ENCODE measurements at places on chromosomes 1 and 21.

DNA sequence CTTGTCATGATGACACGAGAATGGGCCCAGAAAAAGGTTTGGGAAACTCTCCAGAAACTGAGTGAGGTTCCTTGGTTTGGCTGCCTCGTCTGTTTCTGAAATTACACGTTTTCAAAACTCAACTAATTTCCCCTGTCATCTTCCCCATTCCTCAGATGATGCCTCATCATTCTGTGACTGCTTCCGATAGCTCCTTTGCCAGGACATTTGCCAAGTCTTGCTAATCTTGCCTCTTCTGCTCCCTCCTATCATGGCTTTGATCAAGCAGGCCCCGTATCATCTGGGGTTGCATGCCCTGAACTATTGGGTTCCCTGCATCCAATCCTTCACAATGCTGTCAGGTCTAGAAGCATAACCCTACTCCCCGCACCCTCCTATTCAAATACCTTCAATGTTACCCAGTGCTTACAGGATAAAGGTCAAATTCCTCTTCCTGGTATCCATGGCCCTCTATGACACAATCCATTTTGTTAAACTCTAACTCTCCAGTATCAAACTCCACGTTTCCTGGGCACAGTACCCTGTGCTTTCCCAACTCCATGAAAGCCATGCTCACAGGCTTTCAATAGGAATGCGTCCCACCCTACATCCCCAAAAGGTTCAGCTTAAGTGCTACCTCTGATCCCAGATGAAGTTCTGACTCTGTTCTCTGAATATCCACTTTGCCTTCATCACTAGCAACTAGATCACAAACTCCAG is 22.2 kb upstream of the TMEM200B start:
- peak; percentile 82 for DNase-seq

GRCh38 chr1:86016076-86016759 is 140.4 kb downstream of the COL24A1 start:
- no peak for DNase-seq

- DNase-seq: no peak
Measured at GRCh38 chr1:21503706-21504377, 5.4 kb upstream of the ALPL start.

DNA sequence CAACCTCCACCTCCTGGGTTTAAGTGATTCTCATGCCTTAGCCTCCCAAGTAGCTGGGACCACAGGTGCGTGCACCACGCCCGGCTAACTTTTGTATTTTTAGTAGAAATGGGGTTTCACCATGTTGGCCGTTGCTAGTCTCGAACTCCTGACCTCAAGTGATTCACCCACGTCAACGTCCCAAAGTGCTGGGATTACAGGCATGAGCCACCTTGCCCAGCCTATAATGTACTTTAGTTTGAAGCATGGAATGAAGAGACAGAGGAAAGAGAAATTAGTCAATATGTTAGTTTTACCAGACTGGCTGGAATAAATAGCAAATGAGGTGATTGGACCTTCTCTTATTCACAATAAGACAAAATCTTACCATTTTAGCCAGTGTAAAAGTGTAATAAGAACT is 89.0 kb downstream of the GTF2B start:
- no peak for DNase-seq

DNA sequence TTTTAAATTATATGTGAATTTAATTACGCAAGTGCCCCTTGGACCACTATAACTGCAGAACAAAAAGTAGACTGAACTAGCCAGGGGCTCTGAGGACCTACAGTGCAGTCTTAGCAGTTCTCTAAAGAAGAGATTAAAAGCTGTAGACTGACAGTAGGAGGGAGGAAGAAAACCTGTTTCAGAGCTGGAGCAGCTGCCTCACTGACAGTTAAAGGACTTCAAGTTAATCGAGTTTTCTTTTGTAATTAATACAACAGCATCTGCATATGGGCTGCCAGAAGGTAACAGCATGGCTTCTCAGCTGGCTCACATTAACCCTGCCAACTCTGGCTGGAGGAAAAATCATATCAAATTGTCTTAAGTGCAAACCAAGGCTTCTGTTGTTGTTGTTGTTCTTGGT is 19.9 kb downstream of the DSTYK start:
- no peak for DNase-seq

DNA sequence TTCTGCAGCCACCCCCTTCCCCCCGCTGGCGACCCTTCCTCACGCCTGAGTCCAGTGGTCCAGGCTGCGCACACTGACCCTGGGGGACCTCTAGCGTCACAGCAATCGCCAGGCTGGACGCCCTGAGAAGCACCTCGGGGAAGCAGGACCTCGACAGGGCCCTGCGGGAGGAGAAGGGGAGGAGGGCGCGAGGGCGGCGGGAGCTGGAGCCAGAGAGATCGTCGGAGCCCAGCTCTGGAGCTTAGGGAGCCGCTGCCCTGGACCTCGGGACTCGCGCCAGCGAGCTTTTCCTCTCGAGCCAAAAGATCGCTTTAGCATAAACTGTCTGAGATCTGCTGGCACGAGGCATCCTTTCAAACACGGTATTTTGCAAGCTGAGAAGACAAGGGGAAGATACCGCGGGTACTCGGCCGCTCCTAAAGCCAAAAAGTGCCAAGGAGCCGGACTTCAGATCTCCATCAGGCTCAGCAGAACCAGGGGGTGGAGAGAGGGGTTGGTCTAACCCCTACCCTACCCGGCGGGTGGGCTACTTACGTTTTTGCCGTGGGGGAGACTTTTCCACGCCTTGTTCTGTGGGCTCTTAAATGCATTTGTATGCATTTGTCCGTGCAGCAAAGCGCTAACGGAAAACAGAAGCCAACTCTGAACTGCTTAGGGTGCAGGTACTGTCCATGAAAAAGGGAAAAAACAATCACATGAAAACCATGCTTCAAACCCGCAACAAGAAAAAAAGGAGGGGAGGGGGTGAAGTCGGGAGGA is 586 bp downstream of the COL24A1 start:
- DNase-seq: no peak

GRCh38 chr1:44650159-44650831 is 24.0 kb downstream of the TMEM53 start:
- no peak for DNase-seq

DNA sequence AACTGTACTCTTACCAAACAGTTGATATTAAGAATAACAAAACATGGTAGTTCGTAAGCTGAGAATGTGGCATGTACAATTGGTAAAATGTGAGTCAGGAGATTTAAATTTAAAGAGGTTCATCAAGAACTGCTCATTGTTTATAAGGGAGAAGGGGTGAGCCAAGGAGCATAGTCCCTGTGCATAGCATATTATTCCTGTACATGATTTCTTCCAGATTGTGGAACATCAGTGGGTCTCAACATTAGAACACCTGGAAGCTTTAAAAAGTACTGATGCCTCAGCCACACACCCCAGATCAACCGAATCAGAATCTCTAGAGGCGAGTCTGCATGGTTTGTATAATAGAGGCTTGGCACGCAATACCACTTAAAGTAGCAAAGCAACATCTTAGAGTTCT is 56.1 kb downstream of the KCTD3 start:
- DNase-seq: no peak

- no peak for DNase-seq
Measured at GRCh38 chr1:88063605-88064004, 620.5 kb upstream of the PKN2 start.

GRCh38 chr21:39562791-39563770 is 49.7 kb upstream of the B3GALT5 start:
- DNase-seq: no peak

DNA sequence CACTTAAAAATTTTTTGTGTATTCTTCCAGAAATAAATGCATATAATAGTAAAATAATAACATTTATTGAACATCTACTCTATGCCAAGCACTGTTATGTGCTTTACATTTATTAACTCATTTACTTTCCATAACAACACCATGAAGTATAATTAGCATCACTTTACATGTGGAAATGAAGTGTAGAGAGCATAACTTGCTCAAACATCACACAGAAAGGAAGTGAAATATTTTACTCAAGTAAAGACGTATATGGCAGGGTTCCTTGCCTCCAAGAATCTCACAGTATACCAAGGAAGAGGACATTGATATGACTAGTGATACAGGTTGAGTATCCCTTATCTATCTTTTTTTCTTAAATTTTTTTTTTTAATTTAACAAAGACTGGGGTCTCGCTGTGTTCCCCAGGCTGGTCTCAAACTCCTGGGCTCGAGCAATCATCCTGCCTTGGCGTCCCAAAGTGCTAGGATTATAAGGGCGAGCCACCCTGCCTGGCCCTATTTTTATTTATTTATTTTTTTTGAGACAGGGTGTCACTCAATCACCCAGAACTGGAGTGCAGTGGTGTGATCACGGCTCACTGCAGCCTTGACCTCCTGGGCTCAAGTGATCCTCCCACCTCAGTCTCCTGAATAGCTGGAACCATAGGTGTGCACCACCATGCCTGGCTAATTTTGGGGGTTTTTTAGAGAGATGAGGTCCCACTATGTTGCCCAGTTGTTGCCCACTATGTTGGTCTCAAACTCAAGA is 7.7 kb upstream of the CLIC4 start:
- no peak for DNase-seq

DNA sequence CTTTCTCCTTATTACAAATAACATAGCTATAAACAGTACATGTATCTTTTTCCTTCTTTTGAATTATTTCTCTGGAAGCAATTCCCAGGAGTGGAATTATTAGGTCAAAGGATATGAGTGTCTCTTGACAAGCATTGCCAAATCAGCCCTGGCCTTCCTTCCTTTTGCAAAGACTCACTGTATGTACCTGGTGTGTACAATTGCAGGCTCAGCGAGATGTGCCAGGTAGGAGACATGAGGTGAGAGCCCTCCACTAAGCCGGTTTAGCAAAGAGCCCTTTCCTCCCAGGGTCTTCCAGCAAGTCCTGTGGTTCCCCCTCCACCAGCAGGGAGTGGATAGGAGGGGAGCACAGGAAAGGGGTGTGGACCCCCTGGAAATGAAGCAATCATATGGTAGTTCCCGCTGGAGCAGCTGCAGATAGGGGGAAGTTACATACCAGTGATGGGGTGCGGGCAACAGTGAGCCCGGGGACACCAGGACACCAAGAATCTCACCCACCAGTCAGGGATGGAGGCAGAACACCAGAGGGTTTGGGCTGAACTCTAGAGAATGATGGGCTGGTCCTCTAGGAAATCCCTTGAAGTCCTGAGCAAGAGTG is 18.3 kb downstream of the RCSD1 start:
- no peak for DNase-seq

- DNase-seq: peak; percentile 21
Measured at GRCh38 chr1:56502700-56503245, 76.6 kb downstream of the PLPP3 start.

DNA sequence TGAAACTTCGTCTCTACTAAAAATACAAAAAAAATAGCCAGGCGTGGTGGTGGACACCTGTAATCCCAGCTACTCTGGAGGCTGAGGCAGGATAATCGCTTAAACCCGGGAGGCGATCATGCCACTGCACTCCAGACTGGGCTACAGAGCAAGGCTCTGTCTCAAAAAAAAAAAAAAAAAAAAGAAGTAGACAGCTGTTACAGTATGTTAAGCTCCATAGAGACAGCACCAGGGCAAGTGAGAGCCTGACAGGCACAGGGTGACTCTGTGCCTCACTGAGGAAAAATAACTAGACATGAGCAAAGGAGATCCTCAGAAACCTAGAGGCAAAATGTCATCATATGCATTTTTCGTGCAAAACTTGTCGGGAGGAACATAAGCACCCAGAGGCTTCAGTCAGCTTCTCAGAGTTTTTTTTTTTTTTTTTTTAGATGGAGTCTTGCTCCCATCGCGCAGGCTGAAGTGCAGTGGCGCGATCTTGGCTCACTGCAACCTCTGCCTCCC is 9.0 kb upstream of the PRDX1 start:
- DNase-seq: no peak

- DNase-seq: no peak
Measured at GRCh38 chr1:226017070-226017469, 17.9 kb upstream of the SDE2 start.

- DNase-seq: no peak
Measured at GRCh38 chr1:10606064-10606463, 131.3 kb downstream of the PEX14 start.

- DNase-seq: no peak
Measured at GRCh38 chr1:110341872-110342331, 2.7 kb downstream of the RBM15 start.

DNA sequence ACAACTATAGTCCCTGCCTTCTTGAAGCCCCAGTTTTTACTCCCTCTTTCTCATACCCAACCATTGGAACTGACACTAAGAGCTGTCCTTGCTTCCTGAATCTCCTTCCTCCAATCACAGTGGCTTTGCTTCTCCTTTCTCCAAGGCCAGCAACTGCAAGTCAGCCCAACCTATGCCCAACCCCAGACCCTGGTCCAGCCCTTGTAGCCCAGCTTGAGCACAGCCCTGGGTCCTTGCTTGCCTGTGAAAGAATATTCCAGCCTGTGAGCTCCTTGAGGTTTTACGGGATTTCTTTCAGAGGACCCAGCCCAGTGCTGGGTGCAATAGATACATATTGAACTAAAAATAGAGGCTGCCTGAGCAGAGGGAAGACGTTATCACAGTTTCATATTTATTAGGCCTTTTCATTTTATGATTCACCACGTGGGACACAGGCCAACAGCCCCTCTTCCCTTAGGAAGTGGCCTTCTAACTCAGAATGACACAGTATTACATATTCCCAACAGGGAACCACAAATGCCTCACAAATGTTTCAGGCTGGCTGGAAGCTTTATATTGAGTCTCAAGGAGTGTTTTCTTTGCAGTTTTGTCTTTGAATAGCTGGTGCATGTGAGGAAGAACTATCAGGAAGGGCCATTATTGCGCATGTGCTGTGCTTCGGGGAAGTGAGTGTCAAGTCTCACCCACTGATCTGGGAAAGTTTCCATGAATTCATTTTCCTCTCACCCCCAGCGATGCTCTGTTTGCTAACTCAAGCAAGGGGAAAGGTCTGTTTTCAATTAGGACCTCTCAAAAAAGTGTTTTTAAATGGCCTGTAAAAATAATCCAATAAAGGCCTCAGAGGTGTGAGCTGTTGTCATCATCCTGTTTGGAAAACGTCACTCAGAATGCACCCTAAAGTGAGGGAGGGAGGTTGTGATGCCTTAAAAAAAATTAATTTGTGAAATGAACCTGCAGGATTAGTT is 92.3 kb upstream of the NFIA start:
- peak; percentile 97 for DNase-seq

DNA sequence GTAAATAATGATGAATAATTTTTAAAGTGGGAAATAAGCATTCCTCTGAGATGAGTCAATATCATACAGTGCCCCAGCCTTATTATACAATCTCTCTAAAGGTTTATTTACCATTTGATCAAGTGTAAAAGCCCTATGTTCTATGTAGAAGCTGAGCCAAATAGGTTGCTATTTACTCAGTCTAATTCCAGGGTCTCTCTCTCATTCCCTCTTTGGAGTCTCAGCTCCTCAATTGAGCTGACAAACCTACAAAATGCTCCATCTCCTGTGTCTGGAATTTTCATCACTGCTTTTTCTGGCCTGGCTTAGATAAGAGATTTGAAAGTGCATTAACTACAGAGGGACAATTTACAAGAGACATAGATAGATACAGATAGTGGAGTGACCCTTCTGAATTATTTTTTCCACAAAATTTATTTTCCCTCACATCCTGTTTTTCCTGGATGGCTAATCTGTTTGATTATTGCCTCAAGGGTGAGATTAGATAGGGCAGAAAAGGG is 24.8 kb upstream of the USH2A start:
- DNase-seq: no peak

DNA sequence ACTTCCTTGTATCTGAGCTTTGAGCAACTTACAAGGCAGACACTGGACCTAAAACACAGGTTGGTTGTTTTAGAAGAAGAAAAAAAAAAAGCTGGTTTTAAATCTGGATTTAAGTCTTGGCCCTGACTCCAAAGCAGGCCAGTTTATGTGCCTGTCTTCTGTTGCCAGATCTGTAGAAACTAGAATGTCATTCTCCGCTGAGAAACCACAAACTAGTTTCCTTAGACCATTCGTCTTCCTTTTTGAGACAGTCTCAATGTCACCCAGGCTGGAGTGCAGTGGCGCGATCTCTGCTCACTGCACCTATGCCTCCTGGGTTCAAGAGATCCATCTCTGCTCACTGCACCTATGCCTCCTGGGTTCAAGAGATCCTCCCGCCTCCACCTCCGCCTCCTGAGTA is 33.9 kb downstream of the APP start:
- DNase-seq: no peak
